Activated CD8-positive, alpha-beta memory T cell treated with anti-CD3 and anti-CD28 coated beads for 4 hours (primary cell): ENCODE measurements at places on chromosomes 5 and 9.

GRCh38 chr5:178356431-178356872 lies 123.8 kb upstream of the PHYKPL start:
- no peak for DNase-seq

DNA sequence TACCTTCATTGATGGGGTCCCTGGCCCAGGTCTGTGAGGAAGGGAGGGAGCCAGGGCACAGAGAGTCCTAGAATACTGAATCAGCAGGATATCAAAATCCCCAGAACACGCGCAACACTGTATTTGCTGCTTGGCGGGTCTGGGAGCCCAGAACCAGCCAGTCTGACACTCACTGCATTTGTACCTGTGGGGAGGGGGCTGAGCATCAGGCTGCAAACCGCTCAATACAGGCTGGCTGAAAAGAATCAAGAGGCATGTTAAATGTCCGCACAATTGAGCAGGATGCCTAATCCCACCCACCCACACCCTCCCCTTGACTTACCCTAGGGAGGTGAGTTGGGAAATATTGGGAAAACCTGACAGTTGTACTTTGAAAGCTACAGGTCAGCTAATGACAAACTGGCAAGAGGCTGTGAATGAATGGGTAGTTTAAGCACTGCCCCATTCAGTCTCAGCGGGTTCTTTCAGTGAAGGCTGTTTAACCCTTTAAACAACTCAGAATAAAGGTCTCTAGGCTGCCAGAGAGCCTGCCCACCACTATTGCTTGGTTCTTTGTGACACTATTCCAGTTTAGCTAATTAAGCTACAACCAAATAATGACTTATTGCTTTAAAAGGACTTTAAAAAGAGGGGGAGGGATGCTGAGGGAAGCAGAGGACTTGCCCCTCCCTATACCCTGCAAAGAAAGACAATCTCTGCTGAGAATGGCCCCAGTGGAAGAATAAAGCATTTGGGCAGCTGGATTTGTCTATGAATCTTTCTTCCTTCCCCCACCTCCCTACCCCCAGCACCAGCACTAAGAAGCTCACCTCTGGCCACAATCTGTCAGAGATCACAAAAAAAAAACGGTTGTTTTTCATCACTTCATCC lies 5.0 kb downstream of the SPRY4 start:
- DNase-seq: no peak

DNA sequence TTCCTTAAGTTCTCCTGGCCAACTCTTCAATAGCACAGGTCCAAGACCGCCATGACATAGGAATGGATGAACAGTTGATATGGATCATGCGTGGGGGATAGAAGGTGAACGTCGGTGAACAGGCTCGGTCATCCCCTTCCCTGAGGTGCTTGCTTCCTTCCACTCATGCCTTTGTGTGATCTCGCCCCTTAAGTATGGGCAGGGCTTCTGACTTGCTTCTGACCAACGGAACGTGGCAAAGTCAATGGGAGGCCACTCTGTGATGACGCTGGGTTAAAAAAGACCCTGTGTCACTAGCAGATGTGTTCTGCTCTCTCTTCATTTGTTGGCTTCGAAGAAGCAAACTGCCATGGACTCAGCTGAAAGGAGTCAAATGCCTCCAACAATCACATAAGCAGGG lies 240.5 kb upstream of the TUT7 start:
- DNase-seq: no peak

GRCh38 chr5:14577971-14578370 lies 3.6 kb upstream of the OTULINL start:
- DNase-seq: no peak

DNA sequence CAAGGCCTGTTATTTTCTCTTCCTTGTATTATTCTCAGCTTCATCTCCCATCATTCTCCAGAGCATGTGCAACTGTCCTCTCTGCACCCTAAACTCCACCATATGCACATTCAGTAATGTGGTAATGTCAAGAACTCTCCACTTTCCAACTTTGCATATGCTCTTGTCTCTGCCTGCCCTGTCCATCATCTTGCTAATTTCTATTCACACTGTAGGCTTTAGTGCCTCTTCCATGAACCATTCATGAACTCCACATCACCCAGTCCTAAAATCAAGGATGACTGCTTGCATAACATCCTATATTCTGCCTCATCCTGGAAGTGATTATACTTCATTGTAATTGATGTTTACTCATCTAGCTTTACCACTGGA lies 354.8 kb downstream of the PDE4D start:
- no peak for DNase-seq
